Putamen (tissue), 1 donor: ENCODE measurements at places on chromosomes 12 and 14.

- no peak for DNase-seq
These were observed 41.0 kb upstream of the RGS6 start for GRCh38 chr14:71891185-71891584.

DNA sequence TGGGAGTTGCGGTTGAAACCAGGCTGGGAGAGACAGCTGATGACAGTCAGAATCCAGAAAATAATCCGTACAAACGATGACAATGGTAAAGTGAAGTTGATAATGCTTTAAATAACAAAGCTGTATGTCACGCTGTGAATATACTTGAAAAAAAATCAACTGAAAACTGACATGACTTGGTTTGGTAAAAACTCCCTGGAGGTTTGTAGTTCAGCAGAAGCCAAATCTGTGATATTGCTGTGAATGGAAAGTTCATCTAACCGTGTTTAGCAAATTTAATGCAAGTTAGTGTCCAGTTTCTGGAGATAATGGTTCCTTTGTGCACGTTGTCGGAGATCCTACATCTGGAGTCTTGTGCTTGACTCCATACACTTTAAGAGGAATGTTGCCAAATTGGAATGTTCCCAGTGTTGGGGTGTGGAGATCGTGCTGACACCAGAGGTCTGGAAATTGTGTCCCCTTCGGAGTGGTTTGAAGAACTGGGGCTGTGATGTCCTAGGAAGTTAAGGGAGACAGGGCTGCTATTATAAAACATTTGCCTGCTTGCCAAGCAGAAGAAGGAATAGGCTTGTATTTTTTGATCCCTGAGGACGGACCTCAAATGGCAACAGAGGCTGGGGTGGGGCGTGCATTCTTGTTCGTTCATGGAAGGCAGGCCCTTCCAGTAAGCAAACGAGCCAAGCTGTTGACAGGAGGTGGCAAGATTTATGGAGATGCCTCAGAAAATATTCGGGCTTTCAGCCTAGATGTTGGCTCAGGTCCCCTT lies 30.6 kb downstream of the PPFIBP1 start:
- DNase-seq = peak; percentile 91

GRCh38 chr14:81132468-81132867 lies 88.3 kb downstream of the GTF2A1 start:
- no peak for DNase-seq

GRCh38 chr14:50400461-50400860 lies 3.8 kb upstream of the CDKL1 start:
- no peak for DNase-seq

DNA sequence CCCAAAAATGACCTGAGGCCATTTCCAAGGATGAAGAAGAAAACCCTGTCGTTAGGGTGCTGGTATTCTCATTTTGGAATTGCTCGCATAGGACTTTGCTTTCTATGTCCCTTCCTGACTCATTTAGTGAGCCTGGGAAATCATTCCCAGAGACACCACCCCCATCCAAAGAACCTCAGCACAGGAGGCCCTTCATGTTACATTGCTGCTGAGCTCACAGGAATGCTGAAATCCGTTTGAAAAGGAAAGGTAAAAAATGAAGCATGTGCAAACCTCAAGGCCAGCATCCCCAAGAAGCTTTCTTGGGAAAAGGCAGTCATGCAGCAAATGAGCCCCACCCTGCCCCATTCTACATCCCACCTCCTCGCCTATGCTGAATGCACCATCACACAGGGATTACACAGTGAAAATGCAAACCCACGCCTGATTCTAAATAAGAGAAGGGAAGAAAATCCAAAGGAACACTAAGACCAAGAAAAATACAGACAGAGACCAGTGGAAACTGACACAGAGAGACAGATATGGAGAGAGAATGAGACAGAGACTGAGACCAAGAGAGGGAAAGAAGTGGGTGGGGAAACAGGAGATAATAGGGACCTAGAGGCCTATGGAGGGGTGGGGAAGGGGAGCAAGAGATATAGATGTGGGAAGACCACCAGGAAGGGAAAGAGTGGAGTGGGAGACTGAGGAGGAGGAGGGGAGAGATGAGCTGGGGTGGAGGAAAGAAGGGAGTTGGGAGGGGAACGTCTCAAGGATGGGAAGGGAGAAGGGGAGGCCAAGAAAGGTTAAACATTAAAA lies 33.5 kb downstream of the NIN start:
- peak; percentile 61 for DNase-seq

DNA sequence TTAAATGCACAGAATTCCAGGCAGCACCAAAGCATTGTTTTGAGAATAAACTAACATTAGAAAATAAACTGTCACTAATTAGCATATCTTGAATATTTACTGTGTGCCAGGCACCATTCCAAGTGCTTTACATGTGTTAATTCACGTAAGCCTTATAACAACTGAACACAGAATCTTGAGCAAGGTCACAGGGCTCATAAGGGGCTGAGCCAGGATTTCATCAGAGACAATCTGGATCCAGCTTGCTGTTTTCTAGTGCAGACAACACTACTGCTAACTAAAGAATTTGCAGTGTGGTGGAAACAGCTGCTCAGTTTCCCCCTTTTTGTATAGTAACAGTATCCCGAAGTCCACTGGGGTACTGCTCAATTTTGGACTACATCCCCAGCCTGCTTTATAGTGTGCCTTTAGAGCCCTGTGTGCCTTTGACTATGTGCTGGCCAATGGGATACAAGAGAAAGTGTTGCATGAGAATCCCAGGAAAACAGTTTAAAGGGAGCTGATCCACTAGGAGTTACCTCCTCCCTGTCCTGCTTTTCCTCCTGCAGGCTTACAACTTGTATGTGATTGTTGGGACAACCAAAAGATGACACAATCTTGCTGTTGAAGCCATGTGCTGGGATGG lies 36.0 kb upstream of the RMST start:
- DNase-seq = no peak

- DNase-seq = no peak
These were observed 13.7 kb upstream of the OR5AU1 start for GRCh38 chr14:21169573-21169972.

DNA sequence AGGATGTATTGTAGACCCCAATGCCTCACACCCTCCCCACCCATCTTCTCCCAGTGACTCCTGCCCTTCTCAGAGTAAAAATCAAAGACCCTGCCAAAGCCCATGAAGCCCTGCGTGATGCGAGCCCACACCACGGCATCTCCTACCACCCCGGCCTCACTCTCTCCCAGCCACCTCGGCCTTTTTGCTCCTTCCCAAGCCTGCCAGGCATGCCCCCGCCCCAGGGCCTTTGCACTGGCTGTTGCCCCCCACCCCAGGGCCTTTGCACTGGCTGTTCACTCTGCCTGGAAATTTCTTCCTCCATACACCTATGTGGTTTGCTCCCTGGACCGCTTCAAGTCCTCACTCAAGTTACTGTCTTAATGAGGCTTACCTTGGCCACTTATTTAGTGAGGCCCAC lies 5.0 kb upstream of the CHGA start:
- no peak for DNase-seq

GRCh38 chr12:32171211-32171610 lies 64.6 kb downstream of the BICD1 start:
- DNase-seq = no peak

GRCh38 chr12:80226576-80226975 lies 127.2 kb downstream of the OTOGL start:
- DNase-seq = no peak

- no peak for DNase-seq
These were observed 7.7 kb downstream of the LRCOL1 start for GRCh38 chr12:132602572-132603239.

DNA sequence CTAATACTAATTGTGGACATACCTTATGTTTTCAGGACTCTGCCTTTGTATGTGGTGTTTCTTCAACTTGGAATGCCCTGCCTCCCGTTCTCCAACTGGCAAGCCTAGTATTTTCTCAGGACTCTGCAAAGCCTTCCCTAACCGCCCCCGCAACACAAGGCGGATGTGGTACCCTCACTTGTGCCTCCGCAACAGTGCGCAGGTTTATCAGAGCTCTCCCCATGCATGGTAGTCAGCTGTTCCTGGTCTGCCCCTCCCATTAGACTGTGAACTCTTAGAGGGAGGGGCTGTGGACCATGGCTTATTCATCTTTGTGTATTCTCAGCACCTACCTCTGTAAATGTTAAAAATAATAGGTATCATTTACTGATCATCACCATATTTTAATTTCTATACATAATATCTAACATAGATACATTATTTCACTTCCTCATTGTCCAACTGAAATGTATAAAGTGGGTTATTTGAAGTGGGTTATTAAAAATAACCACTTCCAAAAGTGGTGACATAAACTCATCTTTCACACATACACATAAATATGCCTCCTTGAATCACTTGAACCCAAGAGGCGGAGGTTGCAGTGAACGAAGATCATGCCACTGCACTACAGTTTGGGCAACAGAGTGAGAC lies 9.0 kb downstream of the LPAR5 start:
- DNase-seq = no peak

DNA sequence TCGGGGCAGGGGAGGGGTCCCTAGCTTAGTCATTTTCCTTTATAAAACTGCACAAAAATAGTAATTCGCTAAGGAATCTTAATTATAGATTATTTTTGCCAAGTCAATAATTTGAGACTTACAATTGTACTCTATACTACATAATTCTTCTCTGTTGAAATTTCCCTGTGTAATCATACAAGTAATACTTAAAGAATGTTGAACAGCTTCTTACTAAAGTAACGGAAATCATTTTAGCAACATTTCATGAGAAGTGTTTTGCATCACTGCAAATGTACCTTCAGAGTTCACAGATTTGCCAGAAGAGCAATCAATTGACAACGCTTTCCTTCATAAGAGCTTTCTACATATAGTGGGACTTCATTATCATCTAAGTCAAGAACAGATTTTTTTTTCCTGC lies 7.9 kb upstream of the GNG2 start:
- no peak for DNase-seq

- DNase-seq = no peak
These were observed 38.6 kb downstream of the BTG1 start for GRCh38 chr12:92107094-92107493.

DNA sequence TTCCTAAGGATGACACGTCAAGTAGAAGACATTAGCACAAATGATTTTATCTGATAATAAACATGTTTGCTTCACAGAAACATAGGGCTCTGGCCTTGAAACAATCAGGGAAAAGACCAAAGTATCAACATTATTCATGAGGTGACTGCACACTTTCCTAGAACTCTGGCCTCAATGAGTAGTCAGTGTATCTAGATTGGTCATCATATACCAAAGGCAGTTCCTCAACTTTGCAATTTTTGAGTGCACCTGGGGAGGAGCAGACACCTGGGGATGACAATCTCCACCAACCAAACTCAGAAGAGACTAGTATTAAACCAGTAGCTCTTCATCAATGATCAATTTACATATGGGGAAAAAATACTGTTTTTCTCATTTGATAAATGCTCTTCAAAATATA lies 4.5 kb downstream of the EDDM3A start:
- DNase-seq = no peak

DNA sequence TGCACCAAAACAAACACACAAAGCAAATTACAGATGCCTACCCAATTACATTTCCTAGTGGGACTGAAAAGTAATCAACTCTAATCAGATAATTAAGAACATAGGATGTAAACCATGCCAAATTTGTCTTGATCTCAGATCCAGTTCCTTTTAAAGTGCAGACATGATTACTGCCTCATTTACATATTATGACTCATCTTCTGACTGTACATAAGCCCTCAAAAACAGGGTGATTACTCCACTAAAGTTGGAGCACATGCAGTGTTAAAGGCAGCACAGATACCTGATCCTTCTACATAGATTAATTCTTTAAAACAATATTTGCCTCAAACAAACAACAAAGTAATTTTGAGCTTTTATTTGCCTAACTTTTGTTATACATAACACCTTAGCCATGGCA lies 337.2 kb downstream of the RPS29 start:
- no peak for DNase-seq

GRCh38 chr12:88227263-88227662 lies 85.2 kb downstream of the TMTC3 start:
- no peak for DNase-seq

GRCh38 chr14:96201157-96201556 lies 3.5 kb upstream of the BDKRB2 start:
- no peak for DNase-seq

DNA sequence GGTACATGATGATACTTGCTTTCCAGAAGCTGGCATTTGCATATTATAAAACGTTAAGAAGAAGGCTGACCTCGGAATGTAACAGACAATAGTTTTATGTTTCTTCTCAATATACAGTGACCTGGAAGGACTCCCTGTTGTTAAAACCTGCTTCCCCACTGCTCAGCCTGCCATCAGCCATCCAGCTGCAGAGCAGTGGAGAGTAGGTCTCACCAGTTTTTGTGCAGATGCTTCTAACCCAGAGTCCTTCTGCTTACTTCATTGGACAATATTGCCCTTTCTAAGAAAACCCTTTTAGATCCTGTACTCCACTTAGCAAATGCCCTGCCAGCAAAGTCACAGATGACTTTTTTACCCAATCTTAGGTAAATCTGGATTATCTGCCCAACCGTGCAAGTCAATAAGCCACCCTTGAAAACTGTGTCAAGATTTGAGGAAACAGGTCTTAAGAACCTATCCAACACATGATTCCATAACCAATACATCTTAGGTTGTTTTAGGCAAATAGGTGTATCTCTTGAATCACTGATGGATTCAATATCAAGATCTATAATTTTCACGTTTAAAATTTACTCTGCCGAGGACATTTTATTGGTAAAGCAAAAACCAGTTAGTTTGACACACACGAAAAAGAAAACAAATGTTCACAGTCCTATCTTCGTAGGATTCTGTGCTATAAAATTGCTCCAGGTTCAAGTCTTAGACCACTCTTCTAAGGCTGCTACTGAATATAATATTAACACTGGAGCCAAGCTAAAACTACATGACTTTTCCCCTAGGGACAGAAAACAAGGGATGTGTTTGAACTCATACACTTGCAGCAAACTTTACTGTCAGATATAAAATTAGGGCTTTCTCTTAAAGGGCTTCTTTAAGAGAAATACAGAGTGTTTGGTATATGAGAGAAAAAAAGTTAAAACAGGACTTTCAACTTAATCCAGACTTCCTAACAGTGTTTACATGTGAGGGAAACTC lies 5.7 kb downstream of the PHLDA1 start:
- DNase-seq = no peak

DNA sequence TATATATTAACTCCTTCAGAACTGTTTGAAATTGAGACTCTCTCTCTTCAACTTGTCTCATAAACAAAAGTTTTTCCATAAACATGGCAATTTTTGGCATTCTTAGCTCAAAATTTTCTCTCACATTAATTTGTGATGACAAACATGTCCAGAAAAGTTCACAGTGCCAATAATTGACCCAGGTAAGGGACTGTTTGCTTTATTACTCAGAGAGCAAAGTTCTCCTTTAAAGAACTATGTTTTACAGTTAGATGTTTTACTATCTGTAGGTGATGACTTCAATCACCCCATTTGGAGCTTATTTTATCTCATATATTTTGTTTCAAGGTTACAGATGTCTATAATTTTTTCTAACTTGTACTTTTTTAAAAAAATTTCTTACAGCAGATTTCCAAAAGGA lies 855.6 kb downstream of the SLC16A7 start:
- DNase-seq = no peak

- no peak for DNase-seq
These were observed 113.0 kb downstream of the BEGAIN start for GRCh38 chr14:100474196-100474595.

DNA sequence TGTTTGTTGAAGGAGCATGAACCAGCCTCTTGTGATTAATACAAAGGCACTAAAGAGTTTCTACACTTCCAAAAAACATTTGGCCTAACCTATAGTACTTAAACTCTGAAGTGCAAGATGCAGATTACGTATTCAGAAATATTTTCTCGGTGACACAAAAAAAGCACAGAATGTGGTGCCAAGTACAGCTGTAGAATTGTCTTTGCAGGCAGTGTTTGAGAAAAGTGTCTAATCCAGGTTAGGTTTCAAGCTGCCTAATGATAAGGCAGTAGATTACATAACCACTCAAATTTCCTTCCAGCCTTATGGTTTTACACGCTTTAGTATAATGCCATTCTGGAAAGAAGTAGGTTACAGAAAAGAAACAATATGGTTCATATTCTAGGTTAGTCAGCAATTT lies 205.2 kb downstream of the KLHL28 start:
- DNase-seq = peak; percentile 18
